ENCODE measurements at places on chromosomes 11 and 22. TPM values are rescaled to one million over a fixed set of nuclear protein-coding genes. Genes with fewer than 3 reads are reported as not detected.

GRCh38 chr11:109641549-109641948 is 219.6 kb downstream of the C11orf87 start:
- no peak for DNase-seq

DNA sequence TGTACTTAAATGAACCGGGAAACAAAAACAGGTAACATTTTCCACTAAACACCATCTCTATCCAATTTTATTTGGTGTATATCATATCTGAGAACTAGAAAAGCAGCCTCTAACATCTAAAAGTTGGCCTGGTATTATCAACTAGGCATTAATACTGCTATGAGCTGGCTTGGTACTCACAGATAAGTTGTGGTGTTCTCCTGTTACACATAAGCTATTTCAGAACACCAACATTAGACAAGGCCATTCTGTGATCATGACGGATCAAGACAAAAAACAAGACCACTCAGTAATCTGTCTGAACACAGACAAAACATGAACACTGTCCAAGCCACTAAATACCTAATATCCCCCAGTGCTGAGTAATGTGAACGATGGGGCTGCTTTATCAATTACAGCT is 11.9 kb downstream of the RIC3 start:
- DNase-seq = no peak

The CNIH2 gene
- 4.0 TPM for total RNA-seq

GRCh38 chr11:57643802-57644201 is 5.9 kb downstream of the YPEL4 start:
- no peak for DNase-seq

The RIMBP3B gene
- 16.9 TPM for total RNA-seq

The LRRC74B gene
- 3.0 TPM for total RNA-seq

GRCh38 chr11:68002938-68003845 is 705 bp downstream of the UNC93B1 start:
- no peak for DNase-seq

The TSKU gene
- 17.1 TPM for total RNA-seq

GRCh38 chr11:30245621-30246020 is 14.8 kb downstream of the FSHB start:
- no peak for DNase-seq

Measured in testis (tissue), 5 donors.